Central memory CD4-positive, alpha-beta T cell (primary cell): ENCODE measurements at places on chromosomes 2 and 18.

GRCh38 chr2:30627151-30627550 lies 180.1 kb downstream of the CAPN13 start:
- no peak for DNase-seq

GRCh38 chr18:51811883-51812282 lies 528.1 kb upstream of the DCC start:
- no peak for DNase-seq

- DNase-seq = no peak
Observed at GRCh38 chr2:133576714-133577113, 8.5 kb upstream of the NCKAP5 start.

DNA sequence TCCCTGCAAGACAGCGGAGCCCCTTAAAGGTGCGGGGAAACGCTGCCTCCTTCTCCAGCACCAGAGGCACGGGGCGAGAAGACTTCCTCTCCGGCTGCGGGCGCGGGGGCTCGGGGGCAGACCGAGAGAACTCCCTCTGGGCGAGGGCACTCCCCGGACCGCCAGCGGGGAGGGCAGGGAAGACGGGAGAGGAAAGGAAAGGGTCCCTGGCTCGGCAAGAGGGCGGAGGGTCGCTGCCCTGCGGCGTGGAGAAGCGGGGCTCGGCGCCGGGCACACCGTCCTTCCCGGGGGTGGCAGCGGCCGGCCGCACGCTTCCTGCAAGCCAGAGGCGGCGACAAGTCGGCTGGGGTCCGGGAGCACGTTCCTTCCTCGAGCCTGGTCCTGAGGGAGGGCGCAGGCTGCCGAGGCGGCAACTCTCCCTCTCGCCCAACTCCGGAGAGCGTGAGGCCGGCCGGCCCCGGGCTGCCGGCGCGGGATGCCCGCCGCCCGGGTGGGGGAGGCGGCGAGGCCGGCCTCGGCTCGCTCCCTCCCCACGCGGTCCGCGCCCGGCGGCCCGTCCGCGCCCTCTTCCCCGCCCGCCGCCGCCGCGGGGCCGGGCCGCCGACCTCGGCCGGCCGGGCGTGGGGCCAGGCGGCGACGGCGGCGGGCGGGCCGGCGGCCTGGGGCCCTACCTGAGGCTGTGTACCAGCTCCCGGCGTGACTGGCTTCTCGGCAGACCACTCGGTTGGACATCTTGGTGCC lies 1.1 kb downstream of the MEMO1 start:
- DNase-seq = peak; percentile 36

GRCh38 chr2:124533226-124533954 lies 508.3 kb downstream of the CNTNAP5 start:
- no peak for DNase-seq

DNA sequence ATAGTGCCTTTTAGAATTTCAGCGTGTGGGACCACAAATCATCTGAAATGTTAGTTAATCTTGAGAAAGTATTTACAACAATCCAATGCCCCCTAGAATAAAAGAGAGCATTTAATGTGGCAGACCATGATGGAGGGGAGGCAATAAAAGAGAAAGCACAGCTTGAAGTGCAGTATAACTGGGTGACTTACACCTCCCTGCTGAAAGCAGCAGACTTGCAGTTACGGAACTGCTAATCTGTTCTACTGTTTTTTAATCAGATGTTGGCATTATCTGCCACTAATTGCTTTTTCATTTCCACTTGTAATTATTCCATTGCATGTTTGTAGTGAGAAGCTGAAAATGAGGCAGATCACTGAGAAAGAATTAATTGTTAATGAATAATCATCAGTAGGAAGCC lies 130.5 kb upstream of the ITGA4 start:
- DNase-seq = no peak

GRCh38 chr2:239215988-239216613 lies 184.7 kb downstream of the HDAC4 start:
- no peak for DNase-seq

DNA sequence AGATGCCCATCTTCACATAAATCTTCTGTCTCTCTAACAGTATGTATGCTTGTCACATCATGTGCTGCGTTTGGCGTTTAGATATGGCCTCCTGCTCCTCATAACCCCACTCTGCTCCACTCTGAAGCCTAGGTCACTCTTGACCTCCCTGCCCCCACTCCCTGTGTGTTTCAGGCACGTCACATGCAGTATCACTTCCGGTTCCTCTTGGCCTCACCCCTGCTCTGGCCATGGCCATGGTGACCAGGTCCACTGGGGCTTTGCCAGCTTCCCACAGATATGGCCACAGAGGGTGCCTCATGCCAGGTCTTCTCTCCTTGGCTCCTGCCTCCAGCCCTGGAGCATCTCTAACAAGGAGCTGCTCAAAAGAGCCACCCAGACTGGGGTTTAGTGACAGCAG lies 160.0 kb downstream of the RNF152 start:
- no peak for DNase-seq

- peak; percentile 21 for DNase-seq
Observed at GRCh38 chr2:241870611-241871537, 1.3 kb downstream of the RTP5 start.

GRCh38 chr2:17626986-17627385 lies 86.5 kb downstream of the VSNL1 start:
- no peak for DNase-seq

- no peak for DNase-seq
Observed at GRCh38 chr2:175062787-175063585, 57.8 kb upstream of the CHN1 start.

GRCh38 chr2:140786585-140786984 lies 1344.2 kb downstream of the LRP1B start:
- DNase-seq = no peak

DNA sequence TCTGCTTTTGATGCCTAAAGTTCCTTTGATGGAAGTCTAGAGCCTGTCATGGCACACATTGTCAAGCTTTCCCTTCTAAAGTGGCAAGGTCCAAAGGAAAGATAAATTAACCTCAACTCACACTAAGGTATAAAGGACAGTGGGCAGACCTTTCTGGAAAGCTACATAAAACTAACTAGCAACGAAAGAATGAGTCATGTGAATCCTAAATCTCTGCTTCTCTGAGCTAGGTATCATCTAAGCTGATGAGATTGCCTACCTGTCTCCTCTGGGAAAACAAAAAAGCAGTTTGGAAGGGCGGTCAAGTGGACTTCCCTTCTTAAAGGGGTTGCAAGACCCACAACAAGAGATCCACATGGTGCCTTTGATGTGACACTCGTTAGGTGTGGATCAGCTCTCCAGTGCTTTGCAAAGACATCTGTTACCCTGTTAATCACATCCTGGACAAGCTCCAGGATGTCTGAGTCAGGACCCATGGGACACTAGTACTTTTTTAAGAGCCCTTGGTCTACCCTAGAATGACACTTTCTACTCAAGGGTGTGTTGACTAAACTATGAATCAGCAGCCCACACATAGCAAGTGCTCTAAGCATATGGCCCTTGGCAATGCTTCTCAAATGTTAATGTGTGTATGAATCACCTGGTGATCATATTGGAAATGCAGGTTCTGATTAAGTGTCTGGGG lies 173.5 kb downstream of the ALK start:
- DNase-seq = no peak

- no peak for DNase-seq
Observed at GRCh38 chr2:16368951-16369350, 296.7 kb downstream of the CYRIA start.

DNA sequence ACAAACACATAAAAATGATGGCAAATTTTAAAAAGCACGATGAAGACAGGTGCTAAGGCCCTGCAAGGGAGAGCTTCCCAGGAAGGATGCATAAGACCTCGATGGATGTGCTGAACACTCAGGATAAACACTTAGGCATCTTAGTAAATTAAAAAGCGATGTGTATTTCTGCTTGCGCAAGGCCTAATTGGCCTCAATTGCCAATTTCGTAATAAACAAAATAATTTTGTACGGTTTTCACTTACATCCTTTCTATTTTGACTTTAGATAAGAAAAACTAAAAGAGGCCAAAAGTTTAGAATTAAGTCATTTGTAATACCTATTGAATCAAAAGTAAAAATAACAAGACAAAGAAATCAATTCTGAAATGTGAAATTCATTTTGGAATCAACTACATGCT lies 189.1 kb downstream of the TCF4 start:
- no peak for DNase-seq

DNA sequence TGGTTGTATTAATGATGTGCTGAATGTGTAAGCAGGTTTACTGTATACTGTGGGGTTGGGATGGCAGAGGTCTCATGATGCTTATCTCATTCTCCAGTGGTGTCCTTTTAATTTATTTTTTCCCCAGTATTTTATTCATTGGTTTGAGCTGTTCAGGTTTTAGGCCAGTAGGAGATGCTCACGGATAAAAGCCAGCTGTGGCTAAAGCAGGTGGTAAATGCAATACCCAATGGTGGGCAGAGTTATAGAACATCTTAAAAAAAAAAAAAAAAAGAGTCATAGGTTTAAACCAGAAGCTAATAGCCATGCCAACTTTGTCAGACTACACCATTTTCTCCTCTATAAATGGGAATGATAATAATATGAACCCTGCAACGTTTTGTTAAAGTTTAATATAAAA lies 57.8 kb upstream of the NEUROD1 start:
- DNase-seq = no peak

- DNase-seq = no peak
Observed at GRCh38 chr2:230666885-230667712, 45.5 kb upstream of the CAB39 start.

DNA sequence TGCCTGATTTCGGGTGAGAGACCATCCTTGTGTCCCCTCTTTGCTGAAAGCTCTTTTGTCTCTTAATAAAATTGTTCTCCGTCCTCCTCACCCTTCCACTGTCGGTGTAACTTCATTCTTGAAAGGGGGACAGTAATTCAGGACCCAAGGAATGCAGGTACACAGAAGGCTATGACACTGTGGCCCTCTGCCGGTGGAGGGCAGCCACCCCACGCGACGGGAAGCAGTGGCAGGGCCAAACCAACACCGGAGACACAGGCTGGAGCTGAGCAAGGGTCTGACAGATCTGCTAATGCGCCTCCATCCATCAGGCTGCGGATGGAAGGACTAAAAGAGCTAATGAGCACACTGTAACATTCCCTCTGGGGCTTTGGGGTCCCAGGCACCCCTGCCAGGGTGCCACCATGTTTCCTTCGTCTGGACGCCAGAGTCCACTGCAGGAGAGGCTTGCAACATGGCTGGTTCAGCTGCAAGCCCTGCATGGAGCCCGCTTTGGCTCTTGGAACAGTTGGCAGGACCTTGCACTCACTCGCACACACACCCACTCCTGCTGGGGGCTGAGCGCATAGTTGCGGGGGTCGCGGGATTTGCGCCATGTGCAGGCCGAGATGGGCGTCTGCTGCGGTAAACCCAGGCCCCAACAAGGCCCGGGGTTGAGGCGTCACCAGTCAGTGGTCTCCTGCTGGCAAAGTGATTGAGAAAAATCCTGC lies 544.1 kb upstream of the CDH7 start:
- no peak for DNase-seq

DNA sequence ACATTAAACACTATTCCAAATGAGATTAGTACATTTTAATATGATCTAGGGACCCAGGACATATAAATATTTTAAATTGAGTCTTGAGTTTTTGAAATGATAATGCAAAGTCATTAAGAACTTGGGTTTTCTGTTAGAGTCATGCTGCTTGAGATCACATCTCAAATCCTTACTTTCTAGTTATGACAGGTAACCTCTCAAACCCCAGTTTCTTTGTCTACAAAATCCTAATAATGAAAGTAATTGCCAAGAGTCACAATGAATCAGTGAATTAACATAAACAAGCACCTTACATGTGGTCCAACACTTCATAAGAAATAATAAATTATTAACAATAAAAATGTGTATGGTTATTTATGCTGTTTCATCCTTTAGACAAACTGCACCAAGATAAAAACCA lies 607.6 kb downstream of the LRP1B start:
- no peak for DNase-seq

- no peak for DNase-seq
Observed at GRCh38 chr18:35190948-35191697, 49.7 kb upstream of the ZNF397 start.

GRCh38 chr2:56012221-56012765 lies 88.7 kb upstream of the EFEMP1 start:
- DNase-seq = no peak

DNA sequence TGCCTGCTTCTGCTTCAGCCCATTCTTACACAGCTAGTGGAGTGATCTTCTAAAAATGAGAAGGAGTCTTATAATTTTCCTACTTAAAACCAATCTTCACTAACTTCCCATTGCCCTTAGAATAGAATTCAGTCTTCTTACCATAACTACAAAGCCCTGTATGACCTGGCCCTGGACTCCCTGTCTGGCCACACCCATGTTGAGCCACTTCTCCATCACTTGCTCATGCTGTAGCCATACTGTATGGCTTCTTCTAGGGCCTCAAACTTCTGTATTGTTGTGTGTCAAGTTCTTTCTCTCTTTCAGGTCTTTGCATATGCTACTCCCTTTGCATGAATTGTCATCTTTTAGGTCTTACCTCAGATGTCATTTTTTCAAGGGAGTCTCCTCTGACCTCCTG lies 11.2 kb downstream of the DGUOK start:
- DNase-seq = no peak

DNA sequence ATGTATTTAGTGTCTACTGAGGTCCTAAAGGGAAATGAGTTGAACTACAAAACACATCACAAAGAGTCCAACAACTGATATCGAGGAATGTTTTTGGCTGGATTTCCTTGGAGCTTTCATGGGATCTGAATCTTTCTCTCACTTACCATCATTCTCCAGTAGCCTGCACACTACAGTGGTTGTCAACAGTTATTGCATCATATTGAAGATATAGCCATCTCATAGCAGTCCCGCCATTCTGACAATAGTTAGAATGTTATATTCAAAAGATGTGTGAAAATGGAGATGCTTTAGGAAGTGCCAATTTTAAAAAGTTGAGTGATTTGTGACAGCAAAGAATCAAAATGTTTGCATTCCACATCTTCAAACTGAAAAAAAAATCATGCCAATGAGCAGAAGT lies 186.8 kb downstream of the DSC3 start:
- no peak for DNase-seq

GRCh38 chr2:218832520-218832919 lies 917 bp upstream of the PRKAG3 start:
- DNase-seq = no peak
